H4 (cell line): ENCODE measurements at places on chromosomes 7 and 10. TPM values are rescaled to one million over a fixed set of nuclear protein-coding genes. Genes with fewer than 3 reads are reported as not detected.
A peak's percentile ranks its signal among the peaks of the same experiment; 100 is the strongest.

GRCh38 chr7:499853-500485, 19.7 kb downstream of the PDGFA start:
- no peak for DNase-seq

- peak; percentile 90 for DNase-seq
Observed at GRCh38 chr7:55099821-55100543, 81.2 kb downstream of the EGFR start.

Gene SH3PXD2A
- total RNA-seq: 1.2 and 1.7 TPM in 2 replicates

- DNase-seq: no peak
Observed at GRCh38 chr10:104342941-104343411, 4.7 kb upstream of the ITPRIP start.

DNA sequence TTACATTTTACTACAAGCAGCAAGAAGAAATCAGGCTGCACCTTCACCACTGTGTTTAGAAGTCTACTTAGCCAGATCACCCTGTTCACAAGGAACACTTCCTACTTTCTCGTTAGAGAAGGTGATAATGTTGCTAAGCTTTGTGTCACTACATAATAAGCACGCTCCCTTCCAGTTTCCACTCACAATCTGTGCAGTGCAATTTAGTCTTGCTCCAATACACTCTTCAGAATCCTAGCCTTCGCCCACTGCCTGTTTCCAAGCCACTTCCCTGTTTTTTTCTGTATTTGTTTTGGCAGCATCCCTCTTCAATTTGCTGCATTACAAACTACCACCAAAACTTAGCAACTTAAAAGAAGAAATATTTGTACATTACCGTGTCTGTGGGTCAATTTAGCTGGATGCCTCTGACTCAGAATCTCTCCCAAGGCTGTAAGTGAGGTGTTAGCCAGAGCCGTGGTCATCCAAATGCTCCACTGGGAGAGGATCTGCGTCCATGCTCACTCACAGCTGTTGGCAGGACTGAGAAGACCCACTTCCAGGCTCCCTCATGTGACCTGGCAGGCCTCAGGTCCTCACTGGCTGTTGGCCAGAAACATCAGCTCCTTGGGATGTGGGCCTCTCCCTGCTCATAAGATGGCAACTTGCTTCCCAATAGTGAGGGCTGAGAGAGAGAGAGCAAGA, 110.4 kb downstream of the PON1 start:
- no peak for DNase-seq

Gene HDAC9
- 12.8 and 22.5 TPM in 2 replicates for total RNA-seq

DNA sequence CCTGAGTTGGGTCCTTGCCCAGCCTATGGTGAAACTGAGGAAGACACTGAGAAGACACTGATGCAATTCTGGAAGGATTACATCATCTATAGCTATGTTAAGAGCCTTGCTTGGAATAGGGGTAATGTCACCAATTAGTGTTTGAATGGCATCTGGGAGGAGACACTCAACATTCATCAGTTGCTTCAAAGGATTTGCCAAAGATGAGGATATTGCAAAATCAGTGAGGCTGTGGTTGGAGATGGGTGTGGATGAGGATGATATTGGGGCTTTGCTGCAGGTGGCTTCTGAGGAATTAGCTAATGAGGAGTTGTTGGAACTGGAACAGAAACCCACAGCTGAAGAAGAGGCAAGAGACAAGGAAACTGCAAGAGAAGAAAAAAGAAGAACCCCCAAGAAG, 146.7 kb upstream of the SP4 start:
- DNase-seq: no peak

Gene TMEM225B
- total RNA-seq: 0.19 and 1.6 TPM in 2 replicates

Gene TBC1D12
- 4.1 and 4.9 TPM in 2 replicates for total RNA-seq

GRCh38 chr7:55396233-55396785, 31.2 kb downstream of the LANCL2 start:
- no peak for DNase-seq

DNA sequence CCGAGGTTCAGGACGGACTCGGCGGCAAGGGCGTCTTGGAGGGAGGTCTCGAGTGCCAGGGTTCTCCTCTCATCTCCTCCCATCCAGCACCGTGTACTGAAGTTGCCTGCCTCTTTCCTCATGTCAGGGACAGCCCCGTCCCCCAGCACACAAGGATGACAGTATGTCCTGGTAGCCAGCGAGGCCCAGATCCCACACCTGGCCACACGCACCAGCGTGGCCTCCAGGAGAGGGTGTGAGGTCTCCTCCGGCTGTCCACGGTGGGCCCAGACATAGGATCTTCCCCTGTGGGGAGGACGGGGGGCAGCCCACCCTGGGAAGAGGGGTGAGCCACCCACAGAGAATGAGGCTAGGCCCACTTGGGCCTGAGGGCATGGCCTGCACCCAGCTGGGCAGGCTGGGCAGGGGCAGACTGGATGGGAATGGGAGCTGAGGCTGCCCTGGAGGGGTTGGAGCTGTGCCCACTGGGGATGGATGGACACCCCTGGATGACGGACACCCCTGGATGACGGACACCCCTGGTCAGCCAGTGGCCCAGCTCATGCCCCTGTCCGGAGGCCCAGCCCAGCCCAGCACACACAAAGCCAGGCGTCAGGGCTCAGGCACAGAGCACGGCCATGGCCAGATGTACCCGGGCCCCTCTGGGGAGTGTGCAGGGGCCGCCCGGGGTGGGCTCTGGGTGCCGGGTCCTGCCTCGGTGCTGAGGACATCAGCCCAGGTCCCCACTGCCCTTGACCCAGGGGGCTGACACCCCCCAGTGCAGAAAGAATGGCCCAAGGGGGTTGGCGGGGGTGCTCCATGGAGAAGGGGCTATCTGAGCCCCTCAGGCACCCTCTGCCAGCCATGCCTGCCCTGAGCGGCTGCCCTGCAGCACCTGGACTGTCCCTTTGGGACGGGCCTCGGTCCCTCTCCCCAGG, 30.9 kb upstream of the CFAP46 start:
- DNase-seq: no peak

DNA sequence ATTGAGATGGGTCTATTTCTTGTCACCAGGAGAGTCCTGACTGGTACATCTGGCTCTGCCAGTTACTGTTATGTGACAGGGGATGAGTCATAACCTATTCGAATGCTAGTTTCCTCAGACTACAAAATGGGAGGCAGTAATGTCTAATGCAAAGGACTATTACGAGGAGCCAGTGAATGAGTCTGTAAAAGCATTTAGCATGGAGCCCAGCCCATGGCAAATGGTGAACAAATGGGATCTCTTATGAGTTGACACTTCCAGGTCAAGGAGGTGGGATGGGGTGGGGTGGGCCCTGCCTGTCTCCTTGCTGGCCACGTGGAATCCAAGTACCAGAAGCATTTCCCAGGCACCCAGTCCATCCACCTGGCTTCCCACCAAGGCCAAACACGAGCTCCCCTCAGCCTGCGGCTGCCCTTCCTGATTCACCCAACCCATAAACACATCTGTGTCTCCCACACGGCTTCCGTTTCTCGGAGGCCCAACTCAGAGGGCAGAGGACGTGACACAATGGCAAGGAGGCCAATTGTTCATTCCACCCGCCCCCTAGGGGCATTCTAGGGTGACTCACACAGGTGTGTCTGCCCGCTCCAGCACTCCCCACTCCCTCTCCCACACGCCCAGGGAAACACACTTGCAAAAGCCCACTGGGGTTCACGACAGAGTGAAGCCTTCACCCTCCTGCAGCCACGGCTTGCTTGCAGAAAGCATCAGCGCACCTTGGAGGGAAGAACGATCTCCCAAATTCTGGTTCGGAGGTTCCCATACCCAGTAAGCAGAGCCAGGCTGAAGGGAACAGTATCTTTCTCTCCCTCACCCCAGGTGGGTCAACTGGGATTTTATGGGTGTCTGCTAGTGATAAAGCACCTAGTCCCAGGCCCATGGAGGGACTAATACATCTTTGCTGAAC, 109.8 kb downstream of the SH3PXD2A start:
- peak; percentile 39 for DNase-seq

DNA sequence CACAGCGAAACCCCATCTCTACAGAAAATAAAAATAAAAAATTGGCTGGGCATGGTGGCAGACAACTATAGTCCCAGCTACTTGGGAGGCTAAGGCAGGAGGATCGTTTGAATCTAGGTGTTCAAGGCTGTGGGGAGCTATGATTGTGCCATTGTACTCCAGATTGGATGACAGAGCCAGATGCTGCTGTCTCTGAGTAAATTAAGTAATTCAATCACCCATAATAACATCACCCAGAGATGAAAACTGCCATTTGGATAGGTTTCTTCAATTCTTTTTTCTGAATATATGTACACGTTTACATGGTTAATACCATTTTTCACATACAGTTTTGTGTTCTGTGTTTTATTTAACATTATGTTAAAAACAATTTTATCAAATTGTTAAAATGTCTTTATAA, 79.3 kb downstream of the WIPF3 start:
- DNase-seq: no peak

DNA sequence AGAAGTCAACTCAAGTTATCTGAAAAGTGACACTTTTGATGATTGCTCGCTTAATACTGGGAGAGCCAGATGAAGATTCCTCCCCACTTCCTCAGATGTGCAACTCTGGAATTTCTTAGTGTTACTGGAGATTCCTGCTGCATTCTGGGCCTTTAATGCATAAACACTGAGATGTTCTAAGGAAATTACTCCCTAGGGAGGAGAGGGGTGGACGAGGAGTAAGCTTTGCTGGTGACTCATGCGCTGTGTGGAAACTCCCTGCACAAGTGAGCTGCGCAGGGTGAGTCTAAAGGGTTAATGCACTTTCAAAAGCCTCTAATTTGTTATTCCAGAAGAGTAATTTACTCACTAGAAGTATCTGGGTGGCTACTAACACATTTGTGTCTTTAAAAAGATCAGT, 46.3 kb downstream of the EGFR start:
- peak; percentile 100 for DNase-seq

- DNase-seq: peak; percentile 6
Observed at GRCh38 chr10:5014936-5015335, 11.3 kb upstream of the AKR1C2 start.

Gene FGFR2
- 3.7 and 5.0 TPM in 2 replicates for total RNA-seq

GRCh38 chr7:70529436-70529835, 602.5 kb upstream of the GALNT17 start:
- DNase-seq: no peak

GRCh38 chr7:70678621-70679251, 453.2 kb upstream of the GALNT17 start:
- peak; percentile 91 for DNase-seq

DNA sequence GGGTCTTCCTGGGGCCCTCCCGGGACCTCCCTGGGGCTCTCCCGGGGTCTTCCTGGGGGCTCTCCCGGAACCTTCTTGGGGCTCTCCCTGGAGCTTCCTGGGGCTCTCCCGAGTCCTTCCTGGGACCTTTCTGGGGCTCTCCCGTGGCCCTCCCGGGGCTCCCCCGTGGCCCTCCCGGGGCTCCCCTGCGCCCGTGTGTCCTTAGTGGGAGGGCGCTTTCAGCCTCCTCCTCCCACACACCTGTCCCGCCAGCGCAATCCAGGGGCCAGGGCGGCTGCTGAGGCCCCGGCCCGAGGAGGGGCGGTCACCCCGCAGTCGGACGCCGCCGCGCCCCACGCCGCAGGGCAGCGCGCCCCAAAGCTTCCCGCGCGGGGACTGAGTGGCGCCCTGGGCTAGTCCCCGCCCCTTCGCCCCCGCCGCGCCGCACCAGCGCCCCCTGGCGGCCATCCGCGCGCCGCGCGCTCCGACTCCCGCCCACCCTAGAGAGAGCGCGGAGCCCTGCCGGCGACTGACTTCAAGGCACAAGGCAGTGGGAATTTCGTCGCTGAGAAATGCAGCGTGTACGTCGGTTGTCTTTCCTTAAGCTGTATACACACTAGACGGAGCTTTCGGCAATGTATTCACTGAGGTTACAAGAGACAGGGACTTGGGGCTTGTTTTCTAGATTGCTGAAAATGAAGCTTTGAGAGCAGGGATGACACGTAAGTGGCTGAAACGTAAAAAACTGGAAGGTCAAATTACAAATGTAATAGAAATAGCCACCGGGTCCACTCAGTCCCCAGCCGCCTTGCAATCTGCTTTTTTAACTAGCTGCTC, 47.1 kb downstream of the INSIG1 start:
- peak; percentile 69 for DNase-seq

DNA sequence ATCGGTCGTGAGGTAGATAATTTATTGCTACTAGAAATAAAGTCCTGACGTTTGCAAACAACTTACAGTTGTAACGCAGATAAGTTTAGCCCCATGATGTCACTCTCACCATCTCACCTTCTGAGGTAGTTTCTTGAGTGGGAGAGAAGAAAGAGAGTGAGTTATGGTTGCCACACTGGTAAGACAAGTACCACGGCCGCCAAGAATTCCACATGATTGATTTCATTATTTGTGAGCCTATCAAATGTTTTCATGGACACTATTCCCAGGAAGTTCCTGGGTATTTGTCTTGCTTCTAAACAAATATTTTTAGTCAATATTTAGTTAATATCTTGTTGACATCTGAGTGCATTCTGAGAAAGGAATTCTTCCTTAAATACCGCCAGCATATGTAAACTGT, 339.4 kb upstream of the KIAA1217 start:
- no peak for DNase-seq

- no peak for DNase-seq
Observed at GRCh38 chr7:24038993-24039392, 245.0 kb upstream of the NPY start.

Gene TMEM213
- total RNA-seq: not detected in 2 replicates

- no peak for DNase-seq
Observed at GRCh38 chr10:94363251-94363565, 469 bp upstream of the NOC3L start.

Gene SPAM1
- total RNA-seq: not detected in 2 replicates

- DNase-seq: no peak
Observed at GRCh38 chr10:20254497-20254896, 438.3 kb downstream of the PLXDC2 start.
